Skeletal muscle cell (primary cell): ENCODE measurements at places on chromosomes 12 and 14.

- no peak for DNase-seq
These were observed 42.6 kb downstream of the GALNT8 start for GRCh38 chr12:4762773-4763172.

DNA sequence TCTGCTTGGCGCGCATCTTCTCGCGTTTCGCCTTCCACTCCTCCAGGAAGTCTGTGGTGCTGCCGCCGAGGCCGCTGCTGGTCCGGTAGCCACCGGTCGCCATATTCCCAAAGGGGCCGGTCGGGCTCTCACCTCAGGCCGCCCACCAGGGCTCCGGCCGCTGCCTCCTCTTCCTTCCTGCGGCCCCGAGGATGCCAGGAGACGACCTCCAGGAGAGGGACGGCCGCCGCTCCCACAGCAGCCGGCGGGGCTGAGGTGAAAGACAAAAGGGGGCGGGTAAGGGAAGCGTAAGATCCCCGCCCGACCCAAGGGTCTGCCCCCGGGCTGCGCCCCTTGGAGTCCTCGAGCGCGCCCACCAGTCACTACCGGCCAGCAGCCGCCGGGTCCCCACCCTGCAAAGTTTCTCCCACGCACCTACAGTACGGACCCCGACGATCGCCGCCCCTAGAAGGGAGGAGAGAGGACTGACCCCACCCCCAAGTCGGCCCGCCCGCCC lies 574 bp downstream of the PAWR start:
- no peak for DNase-seq

- peak; percentile 59 for DNase-seq
These were observed 1.1 kb upstream of the FERMT2 start for GRCh38 chr14:52951681-52952554.

GRCh38 chr12:128056136-128056801 lies 210.7 kb upstream of the TMEM132C start:
- no peak for DNase-seq

GRCh38 chr14:100529561-100530031 lies 57.6 kb downstream of the BEGAIN start:
- no peak for DNase-seq

DNA sequence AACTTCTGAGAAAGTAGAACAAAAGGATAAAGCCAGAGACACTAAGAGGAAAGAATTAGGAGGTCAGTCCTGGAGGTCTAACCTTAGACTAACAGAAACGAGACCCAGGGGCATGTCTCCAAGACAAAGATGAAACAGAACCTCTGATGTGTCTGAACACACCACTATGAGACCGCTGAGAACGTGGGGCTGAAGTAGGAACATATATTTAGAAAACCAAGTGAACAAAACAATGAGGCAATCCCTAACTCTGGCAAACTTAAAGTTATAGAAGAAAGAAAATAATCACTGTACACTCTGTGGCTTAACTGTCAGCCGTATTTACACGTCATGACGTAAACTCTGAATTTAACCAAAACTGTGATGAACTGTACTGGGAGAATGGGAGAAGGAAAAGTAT lies 17.9 kb downstream of the KCTD10 start:
- DNase-seq: no peak

DNA sequence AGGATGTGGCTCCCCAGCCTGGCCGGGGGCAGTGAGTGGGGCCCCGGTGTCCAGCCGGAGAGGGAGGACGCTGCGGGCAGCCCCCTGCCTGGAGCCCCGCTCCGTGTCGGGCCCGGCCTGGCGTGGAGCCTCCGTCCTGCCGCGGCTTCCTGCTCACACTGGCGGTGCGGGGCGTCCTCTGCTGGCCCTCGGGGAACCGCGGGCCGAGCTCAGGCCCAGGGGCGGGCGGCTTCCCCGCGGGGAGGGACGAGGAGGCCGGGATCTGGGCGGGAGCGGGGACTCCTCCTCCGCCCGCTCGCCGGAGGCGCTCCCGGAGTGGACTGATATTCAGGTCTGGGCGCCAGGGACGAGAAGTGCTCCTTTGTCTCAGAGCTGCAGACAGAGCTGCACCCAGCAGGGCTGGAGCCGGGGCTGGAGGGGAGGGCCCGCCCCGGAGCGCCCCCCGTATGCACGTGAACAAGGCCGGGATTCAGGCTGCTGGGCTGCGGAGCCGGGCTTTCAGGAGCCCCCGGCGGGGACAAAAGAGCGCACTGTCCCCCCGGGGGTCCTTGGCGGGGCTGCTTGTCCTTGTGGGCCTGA lies 2.2 kb downstream of the MMP17 start:
- peak; percentile 57 for DNase-seq

GRCh38 chr12:27338473-27338872 lies 5.8 kb downstream of the BMAL2 start:
- no peak for DNase-seq

DNA sequence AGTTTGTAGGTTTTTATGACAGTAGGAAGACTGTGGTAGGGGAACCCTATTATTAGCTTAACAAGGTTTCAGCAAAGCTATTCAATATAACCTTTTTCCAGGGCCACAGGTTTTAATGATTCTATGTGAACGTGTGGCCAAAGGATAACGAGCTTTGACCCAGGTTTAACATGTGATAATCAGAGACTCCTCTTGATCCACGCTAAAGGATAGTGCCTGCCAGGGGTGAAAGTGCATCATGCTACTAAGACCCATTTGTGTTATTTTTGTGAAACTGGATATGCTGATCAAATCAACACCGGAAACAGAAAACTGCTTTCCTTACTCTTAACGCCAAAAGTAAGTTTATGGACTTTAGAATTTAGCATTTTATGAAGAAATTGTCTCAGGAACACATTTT lies 909 bp upstream of the TAOK3 start:
- DNase-seq: no peak

DNA sequence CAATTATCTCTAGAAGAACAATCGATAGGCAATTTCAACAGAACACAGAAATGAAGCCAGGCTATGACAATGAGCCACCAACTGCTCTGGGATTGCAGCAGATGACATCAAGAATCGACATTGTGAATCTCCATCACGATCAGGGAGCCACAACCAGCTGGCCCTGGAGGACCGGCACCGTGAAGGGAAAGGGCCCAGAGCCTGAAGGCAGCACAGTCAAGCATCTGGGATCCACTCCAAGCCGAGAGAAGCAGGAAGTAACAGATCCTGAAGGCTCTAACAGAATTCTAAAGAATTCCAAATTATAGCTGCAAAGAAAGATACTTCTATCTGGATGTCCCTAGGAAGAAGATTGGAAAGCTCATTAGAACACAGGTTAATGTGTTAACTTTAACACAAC lies 61.0 kb downstream of the LRRC74A start:
- no peak for DNase-seq

GRCh38 chr14:89382901-89383845 lies 33.9 kb downstream of the FOXN3 start:
- DNase-seq: no peak

DNA sequence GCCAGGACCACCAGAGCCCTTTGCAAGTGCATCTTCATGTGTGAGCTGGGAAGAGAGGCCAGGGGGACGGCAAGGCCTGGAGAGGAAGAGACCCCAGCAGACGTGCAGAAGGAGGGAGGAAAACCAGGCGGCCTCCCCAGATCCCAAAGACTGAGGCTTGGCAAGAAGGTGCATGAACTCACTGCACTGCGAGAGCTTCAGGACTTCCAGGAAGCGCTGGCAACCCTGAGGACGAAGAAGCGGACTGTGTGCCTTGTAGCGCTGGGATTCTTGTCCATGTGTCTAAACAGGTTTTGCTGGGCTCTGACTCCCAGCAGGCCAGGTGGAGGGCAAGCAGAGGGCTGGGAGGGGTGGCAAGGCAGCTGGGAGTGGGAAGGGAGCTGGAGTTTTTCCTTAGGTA lies 939 bp downstream of the TGFB3 start:
- no peak for DNase-seq

DNA sequence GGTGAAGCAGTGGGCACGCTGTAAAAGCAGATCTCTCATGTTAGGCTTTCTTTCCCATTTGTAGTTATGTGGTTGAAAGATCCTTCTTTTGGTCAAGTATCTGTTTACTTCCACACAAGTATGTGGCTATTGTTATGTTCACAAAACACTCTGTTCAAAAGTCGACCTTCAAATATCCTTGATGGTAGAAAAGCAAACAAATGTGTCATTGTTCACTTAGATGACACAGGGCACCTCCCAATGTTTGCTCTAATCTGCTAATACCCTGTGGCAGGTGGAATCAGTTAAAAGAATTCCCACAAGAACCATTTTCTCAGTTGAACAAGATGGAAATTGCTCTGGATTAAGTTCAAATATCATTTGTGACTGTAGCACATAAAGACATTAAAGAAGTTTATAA lies 43.6 kb upstream of the NAA30 start:
- DNase-seq: no peak

DNA sequence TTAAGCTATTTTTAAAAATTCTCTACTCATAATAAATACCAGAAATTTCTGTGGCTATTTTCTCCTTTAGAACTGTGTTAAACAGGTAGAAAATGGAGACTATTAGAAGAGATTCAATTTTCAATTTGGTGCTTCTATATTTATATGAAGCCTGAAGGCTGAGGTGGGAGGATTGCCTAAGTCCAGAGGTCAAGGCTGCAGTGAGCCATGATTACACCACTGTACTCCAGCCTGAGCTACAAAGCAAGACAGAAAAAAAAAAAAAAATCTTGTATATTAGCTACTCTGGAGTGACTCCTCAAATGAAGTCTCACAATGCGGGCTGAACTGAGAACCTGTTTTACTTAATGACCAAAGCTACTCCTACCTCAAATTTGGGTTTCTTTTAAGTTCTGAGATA lies 9.8 kb upstream of the DPF3 start:
- no peak for DNase-seq

GRCh38 chr12:45050751-45051571 lies at the start of gene DBX2:
Gene DBX2, minus strand, starts transcription at chr12:45051099. Its CDS starts 172 bp downstream, at chr12:45050927.
- DNase-seq: no peak
